Stimulated activated CD4-positive, alpha-beta T cell treated with anti-CD3 and anti-CD28 coated beads, Interleukin-4, amount 100 ng/mL, for 48 hours (primary cell): ENCODE measurements at places on chromosomes 1 and 21.

DNA sequence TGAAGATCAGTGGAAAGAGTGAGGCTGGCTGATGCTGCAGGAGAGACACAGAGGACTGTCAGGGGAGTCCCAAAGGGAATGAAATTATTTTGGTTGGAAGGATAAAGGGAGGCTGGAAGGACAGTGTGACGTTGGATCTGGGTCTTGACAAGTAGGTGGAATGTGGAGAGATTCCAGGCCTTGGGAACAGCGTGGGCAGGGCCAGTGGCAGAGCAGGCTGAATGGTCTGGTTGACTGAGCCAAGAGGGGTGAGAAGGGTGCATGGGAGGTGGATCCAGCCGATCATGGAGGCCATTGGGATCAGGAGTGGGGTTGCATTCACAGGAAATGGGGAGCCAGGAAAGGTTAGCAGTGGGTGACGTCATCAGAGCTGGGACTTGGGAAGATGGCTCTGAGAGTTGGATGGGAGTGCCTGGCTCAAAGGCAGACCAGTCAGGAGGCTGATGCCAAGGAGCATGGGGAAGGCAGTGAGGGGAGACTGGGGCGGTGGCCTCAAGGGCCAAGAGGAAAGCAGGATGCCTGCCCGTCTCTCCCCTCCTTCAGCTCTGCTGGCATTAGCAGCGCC is 146.2 kb upstream of the VAMP3 start:
- no peak for DNase-seq

- no peak for DNase-seq
Measured at GRCh38 chr21:24636696-24637095, 970.6 kb downstream of the MRPL39 start.

DNA sequence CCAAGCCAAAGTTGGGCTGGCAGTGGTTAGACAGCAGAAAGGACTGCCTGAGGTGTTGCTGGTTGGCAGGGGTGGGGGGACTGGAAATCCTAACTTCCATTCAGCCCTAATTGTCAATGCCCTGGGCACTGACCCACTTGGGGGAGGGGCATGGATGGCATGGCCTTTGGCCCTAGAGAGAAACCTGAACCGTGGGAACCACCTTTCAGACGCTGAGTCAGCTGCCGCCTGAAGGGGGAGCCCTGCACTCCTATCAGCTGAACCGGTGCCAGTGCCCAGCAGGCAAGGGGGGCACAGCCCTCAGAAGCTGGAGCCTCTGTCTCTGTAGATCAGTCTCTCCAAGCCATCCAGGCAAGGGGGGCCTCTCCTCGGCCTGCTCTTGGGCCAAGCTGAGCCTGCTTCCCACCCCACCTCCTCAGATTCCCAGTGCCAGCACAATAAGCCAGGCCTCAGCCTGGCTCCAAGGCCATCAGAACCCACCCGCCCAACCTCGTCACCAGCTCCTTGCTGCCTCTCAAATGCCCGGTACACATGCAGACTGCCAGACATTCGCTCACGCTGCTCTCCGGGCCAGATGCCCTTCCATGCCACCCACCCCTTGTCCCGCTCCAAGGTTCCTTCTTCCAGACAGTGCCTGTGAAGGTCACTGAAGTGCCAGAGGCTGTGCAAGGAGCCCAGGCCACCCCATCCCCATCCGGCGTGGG is 11.6 kb downstream of the TINAGL1 start:
- peak; percentile 47 for DNase-seq

GRCh38 chr1:156371553-156372264 is 2.7 kb downstream of the RHBG start:
- DNase-seq, result no peak

- DNase-seq, result no peak
Measured at GRCh38 chr21:29671728-29672127, 268.1 kb downstream of the GRIK1 start.

DNA sequence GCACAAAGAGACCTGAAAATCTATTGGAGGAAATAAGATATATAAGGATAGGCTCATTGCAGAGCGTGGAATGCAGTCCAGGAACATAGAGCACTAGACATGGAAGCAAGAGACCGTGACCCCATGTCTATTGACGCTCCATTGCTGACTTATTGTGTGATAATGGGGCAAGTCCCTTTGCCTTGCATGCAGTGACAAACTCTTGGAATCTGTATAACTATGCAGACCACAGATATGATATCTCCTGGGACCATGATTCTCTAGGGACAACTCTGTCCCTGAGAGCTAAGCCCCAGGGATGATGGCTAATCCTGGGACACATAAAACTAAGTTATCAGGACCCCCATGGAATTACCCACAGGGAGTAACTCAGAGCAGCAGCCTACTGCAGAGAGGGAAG is 73.1 kb upstream of the PRDX6 start:
- DNase-seq, result no peak

DNA sequence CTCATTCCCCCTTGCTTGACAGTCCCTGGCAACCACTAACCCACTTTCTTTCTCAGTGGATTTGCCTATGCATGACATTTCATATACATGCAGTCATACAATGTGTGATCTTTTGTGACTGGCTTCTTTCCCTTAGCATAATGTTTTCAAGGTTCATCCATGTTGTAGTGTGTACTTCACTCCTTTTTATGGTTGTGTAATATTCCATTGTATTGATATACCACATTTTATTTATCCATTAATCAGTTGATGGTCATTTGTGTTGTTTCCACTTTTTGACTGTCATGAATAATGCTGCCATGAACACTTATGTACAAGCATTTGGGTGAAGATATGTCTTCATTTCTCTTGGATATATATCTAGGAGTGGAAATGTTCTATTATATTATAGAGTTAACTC is 127.7 kb upstream of the GRIK3 start:
- DNase-seq, result no peak

- no peak for DNase-seq
Measured at GRCh38 chr1:154839691-154840090, 30.4 kb downstream of the KCNN3 start.

DNA sequence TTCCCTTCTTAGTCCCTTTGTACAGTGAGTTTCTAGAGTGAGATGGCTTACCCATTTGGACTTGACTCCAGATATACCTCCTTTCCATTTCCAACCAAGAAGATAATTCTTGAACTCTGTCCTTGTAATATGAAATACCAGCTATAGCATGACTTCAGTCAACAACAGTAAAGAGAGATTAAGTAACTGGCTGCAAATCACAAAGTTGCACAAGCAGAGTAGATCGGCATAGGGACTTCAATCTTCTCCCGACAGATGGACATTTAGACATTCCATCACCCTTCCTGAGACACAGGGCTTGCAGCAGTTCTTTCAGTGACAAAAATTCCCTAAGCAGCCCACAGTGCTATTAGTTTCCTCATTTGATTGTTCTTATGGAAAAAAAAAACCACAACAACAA is 44.6 kb downstream of the JAK1 start:
- no peak for DNase-seq

DNA sequence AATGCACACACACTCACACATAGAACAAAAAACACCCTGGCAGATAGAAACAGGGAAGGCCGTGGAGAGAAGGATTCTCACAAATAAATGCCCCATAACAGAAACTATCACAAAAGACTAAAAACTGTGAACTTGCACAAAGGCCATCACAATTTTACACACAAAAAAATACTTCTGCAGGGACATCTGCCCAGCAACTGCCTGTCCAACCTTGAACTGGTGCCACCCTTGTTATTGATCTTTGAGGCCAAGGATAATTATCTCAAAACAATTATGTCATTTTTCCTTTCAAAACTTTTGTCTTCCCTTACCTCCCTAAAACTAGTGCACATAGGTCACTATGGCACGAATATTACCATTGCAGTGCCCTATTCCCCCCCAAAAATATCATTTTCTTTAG is 143.8 kb upstream of the KCTD3 start:
- DNase-seq, result no peak

DNA sequence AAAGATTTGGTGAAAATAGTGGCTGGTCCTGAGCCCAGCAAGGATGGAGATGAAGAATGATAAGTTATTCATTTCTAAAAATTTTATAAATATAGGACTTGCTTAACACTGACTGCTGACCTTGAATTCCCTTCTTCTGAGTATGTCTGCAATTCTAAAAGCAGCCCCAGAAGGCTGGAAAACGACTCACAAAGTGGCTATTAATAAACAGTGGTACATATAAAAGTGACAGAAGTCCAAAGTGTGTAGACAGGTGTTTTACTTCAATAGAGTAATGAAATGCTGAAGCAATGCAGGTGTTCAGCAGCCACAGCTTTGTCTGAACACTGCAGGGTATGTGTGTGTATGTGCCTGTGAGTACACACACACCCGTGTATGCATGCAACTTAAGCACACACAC is 219.0 kb upstream of the NRIP1 start:
- DNase-seq, result no peak

- DNase-seq, result no peak
Measured at GRCh38 chr1:199878823-199879222, 148.7 kb upstream of the NR5A2 start.
